Sigmoid colon (tissue), 7 donors: ENCODE measurements at places on chromosomes 1 and 21. TPM values are rescaled to one million over a fixed set of nuclear protein-coding genes. Genes with fewer than 3 reads are reported as not detected.

DNA sequence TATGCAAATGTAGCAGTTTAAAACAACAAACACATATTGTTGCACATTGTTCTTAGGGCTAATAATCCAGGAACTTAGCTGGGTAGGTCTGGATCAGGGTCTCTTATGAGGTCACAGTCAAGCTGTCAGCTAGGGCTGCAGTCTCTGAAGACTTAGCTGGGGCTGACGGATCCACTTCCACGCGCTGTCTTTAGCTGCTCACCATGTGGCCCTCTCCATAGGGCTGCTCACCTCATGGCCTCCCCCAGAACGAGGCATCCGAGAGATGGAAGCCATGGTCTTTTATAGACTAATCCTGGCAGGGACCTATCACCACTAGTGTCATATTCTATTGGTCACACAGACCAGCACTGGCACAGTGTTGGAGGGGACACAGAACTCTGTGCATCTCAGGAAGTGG is 8.7 kb upstream of the OXCT2 start:
- no peak for DNase-seq

DNA sequence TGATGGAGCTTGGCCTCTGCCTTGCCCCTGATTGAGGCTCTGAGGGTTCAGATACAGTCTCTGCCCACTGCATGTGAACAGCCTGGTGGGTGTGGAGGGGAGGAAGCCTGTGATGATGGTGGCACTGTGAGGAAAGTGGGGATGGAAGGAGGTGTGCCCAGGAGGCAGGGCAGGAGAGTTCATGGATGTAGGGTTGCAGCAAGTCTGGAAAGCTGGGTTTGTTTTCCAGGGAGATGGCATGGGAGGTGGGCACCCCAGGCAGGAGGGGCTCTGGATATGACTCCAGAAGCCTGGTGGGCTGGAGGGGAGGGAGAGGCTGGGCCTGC is 63.2 kb downstream of the ADARB1 start:
- DNase-seq, result no peak

- no peak for DNase-seq
Measured at GRCh38 chr1:30275926-30276764, 447.2 kb downstream of the MATN1 start.

- no peak for DNase-seq
Measured at GRCh38 chr1:110554871-110555801, 36.2 kb upstream of the KCNA10 start.

DNA sequence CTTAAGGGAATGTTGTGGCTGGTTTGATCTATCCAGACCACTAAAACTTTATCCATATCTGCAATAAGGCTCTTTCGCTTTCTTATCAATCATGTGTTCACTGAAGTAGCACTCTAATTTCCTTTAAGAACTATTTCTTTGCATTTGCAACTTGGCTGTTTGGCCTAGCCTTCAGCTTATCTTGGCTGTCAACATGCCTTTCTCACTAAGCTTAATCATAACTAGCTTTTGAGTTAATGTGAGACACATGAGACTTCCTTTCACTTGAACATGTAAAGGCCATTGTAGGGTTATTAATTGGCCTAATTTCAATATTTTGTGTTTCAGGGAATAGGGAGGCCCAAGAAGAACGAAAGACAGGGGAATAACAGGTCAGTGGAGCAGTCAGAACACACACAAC is 124.7 kb downstream of the TNFSF18 start:
- no peak for DNase-seq

DNA sequence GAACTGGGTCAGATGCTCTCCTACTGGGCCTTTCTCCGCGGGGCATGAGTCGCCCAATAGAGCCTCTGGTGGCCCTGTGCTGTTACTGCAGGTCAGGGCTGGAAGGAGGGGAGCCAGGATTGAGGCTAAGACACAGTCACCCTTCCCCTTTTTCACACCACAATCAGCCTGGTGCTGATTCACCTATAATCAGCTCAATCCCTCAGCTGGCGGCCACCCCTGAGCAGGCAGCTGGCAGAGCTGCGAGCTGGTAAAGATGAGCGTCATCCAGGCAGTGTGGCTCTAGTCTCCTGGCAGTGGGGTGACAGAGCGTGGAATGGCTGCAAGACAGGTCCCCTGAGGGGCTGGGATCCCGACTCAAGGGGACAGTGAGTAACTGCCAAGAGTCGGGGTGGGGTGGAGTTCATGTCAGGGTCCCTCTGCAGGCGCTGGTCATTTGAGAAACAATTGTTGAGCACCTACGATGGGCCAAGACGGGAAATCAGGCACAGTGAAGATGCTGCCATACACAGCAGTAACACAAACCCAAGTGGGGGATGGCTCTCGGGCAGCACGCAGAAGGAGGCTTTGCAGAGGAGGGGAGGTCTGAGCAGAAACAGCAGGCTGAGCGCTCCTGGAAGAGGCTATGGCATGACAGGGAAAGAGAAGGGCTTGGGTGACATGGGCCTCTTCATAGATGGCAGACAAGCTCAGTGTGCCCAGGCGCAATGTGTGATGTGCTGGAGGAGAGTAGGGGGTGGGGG is 21.8 kb downstream of the ATF3 start:
- DNase-seq, result peak; percentile 82

- no peak for DNase-seq
Measured at GRCh38 chr21:38590449-38591217, 92.4 kb upstream of the ERG start.

DNA sequence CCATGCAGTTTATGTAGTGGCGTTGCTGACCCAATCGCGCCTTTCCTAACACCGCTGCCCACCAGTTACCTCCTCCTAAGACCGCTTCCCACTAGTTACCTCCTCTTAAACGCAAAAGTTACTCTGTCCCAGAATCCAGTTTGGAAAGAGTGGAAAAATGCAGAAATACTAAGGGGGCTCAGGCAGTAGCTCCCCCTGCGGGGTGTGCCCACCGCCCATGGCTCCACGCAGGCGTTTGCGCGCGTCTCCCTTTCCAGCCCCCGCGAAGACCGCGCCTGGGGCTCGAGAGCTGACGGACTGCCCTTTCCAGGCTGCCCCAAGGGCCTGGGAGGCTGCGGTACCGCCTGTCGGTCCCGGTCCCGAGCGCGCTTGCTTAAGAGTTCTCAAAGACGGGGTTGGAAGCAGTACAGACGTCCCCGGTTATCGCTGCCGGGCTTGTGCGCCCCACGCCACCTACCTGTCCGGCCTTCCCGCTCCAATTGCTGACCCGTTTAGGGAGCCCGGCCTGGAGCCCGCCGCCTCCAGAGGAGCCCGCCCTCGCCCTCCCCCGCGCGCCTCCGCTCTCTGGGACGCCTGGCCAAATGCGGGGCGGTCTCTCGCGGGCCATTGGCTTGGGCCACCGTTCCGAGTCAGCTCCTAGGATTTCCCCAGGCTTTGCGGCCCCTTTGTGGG is 414.1 kb upstream of the ESRRG start:
- no peak for DNase-seq

DNA sequence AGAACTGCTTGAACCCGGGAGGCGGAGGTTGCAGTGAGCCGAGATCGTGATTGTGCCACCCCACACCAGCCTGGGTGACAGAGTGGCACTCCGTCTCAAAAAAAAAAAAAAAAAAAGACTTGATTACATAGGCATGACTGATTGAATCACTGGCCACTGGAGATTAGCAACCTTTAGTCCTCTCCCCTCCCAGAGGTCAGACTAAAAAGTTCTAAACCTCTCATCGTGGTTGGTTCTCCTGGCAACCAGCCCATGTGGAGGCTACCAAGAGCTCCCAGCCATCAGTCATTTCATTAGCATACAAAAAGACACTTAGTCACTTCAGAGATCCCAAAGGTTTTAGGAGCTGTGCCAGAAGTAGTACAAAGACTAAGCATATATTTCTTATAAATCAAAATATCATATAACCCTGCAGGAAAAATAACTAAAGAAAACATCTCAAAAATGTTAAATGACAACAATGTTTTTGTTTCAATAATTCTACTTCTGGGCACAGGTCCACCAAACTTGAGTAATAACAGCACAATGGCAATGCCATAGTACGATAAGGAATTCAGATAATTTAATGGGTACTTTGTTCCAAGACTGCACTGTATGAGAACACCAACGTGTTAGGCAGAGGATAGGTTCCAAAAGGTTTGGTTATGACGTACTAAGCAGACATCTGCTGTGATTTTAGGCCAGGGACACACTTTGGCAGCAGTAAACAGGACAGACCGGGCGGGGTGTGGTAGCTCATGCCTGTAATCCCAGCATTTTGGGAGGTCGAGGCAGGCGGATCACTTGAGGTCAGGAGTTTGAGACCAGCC is 18.1 kb downstream of the USP48 start:
- DNase-seq, result no peak

- DNase-seq, result no peak
Measured at GRCh38 chr1:114428083-114428754, 82.8 kb downstream of the TRIM33 start.

- DNase-seq, result no peak
Measured at GRCh38 chr1:168959382-168959781, 147.1 kb upstream of the ATP1B1 start.

DNA sequence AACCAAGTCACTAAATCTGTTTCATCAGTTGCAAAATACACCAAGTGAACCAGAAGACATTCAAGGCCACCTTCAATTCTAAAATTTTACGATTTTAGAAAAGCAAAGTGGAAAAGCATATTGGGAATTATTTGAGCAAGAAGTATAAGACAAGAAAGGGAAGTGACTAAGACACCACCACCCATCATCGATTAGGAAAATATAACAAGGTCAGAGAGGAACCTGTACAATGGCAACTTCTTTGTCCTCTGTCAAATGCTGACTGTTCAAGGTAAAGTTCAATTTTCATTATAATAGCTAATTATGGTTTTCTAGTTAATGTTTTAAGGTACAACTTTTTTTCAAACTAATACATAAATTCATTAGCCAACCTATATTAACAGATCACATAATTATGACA is 10.8 kb downstream of the FRRS1 start:
- no peak for DNase-seq

GRCh38 chr1:25697435-25698217 is 81.0 kb downstream of the MAN1C1 start:
- DNase-seq, result no peak

DNA sequence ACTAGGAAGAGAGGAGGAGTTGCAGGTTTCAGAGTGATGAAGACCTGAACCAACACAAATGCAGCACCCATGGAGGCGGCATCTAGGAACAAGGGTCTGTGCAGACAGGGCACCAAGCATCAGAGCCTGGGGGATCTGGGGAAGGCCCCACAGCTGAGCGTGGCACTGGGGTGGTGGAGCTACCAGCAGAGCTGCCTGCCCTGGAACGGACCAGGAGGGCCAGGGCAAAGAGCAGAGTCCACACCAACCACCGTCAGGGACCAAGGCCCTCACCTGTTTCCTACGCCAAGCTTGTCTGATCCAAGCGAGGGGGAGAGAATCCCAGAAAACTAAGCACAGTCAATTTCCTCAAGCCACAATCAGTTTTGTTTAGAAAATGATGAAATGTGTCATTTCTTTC is 79.0 kb upstream of the SYT6 start:
- DNase-seq, result no peak

TMPRSS15 gene
- not detected for polyA plus RNA-seq

IL6R gene
- 3.0 TPM for polyA plus RNA-seq

MPZL1 gene
- 11.4 TPM for polyA plus RNA-seq

OR10J4 gene
- polyA plus RNA-seq, result not detected

PLA2G2D gene
- 8.6 TPM for polyA plus RNA-seq

TRIM46 gene
- polyA plus RNA-seq, result not detected

ACTA1 gene
- 36.0 TPM for polyA plus RNA-seq
